ENCODE measurements at places on chromosomes 2 and 18.
A peak's percentile ranks its signal among the peaks of the same experiment; 100 is the strongest.

DNA sequence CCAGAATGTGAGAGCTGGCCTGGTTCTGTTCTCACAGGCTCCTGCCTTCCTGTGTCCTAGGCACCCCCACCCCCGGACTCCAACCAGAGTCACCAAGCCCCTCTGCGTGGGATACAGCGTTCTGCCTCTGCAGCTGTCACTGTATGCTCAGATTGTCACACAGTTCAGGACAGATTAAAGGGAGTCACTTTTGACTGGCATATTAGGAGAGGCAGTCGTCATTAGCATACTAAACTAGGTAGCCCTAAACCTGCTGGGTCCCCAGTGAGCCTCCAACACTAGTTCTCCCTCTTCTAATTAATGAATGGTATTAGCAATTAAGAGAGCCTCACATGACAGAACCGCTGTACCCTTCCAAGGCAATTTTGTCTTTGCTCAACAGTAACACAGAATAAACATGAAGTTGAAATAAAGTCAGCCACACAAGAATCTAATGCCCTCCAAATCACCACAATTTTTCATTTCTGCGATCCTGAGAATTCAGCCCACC lies 340.2 kb downstream of the CMPK2 start:
- DNase-seq: peak; percentile 16

DNA sequence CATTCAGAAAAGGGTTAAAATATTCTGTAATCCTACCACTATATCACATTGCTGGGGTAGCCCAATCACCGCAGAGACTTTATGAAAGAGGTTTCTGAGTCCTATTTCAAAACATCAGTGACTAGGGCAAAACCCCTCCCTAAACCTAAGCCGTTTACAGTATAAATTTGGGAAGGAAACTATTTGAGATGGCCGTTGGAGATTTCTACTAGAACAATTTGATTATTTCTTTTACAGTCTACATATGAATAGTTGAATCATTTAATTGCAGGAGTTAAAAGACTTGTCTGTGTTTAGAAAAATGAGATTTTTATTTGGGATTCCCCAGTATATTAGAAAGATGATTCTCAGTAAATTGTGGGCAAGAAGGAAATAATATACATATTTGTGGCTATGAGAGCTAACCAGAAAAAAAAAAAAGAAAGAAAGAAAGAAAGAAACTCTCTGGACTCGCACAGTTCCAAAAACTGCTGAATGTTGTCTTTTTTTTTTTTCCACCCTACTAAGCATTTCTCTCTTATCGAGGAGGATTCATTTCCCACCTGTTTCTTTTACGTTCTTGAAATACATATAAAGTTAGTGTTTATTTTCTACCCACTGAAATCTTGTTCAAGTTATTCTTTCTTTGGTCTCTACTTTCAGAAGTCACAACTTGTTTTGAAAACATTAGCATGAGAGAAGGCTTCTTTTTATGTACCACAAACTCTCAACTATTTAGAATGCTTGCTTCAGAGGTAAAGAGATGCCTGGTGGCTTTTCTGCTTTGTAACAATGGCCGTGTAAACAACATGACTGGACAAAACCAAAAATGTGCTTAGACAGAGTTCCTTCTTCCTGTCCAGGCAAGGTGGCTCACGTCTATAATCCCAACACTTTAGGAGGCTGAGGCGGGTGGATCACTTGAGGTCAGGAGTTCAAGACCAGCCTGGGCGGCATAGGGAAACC lies 65.9 kb downstream of the BCL2 start:
- no peak for DNase-seq

- DNase-seq: no peak
Observed at GRCh38 chr2:152391318-152391717, 56.3 kb downstream of the FMNL2 start.

DNA sequence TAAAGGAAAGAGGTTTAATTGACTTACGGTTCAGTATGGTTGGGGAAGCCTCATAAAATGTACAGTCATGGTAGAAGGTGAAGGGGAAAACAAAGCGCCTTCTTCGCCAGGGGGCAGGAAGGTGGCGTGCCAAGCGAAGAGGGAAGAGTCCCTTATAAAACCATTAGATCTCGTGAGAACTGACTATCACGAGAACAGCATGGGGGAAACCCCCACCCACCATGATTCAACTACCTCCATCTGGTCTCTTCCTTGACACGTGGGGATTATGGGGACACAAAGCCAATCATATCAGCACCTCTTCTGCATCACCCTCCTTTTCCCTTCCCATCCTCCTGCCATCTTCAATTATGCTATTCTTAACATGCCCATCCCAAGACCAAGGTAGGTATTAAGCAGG lies 29.9 kb upstream of the TANK start:
- no peak for DNase-seq

DNA sequence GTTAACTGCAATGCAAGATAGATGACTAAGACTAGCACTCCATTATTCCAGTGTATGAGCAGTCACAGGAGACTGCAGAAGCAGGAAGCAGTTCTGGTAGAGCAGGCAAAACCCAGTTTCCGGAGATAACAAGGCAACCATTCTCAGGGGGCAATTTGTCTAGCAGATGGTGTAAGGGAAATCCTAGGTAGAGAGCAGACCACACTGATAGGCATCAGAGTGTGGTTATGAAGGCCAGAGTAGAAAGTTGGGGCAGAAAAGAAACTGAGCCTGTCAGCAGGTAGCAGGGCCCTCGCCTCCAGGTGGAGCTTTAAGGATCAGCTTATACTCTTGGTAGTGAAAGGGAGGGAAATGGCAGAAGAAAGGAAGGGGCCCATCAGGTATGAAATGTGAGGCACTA lies 164.4 kb downstream of the PDE11A start:
- DNase-seq: no peak

GRCh38 chr2:170779304-170779703 lies 9.1 kb downstream of the ERICH2 start:
- no peak for DNase-seq

- no peak for DNase-seq
Observed at GRCh38 chr2:39665811-39666490, at the start of gene TMEM178A. TSS of gene TMEM178A (plus strand) at chr2:39665917. CDS start at chr2:39665975, 58 bp downstream.

DNA sequence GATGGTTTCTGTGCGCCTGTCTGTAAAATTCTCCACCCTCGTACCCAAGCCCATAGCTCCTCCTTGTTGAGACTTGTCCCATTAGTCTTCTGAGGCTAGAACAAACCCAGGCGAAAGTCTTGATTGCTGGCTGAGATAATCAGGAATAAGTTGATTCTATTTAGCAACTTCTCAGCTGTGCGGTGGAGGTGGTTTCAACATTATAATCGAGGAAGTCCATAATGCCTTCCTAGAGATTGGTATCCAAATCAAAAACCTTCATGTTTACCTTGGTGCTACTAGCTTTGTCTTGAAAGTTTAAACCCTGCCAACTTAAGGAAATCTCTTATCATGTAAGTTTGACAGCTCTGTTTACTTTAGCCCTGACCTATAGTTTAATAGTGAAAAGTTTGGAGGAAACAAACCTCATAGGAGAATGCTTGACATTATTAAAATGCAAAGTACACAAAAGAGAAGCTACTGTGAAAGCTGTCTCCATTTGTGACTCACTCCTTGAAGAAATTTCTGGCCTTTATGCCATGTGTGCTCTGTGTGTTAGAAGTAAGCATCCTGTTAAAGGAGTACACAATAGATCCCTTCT lies 36.6 kb upstream of the DSC1 start:
- DNase-seq: no peak

Measured in NCI-H1694 (cell line).